ENCODE measurements at places on chromosomes 11 and 22.

GRCh38 chr11:68686486-68686885 is 2.1 kb downstream of the GAL start:
- DNase-seq = no peak

DNA sequence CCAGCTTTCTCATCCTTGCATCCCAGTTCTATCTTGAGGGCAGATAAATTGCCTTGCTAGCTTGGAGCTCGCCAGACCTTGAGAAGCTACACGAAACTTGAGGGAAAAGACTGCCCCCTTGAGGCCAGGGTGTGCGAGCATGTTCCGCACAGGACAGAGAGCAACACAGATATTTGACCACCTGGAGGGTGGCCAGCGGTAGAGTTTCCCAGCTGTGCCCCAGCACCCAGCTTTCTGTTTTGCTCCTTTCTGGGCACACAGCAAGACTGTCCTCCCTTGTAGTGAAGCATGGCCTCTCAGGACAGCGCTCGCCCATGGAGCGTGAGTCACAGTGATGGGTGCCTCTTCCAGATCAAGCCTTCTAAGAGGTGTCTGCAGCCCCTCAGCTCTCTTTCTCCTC is 23.5 kb downstream of the SPATA19 start:
- peak; percentile 70 for DNase-seq

- no peak for DNase-seq
Measured at GRCh38 chr22:30017375-30018223, 62.7 kb upstream of the HORMAD2 start.

GRCh38 chr11:32149748-32150147 is 58.9 kb downstream of the RCN1 start:
- DNase-seq = no peak
